ENCODE measurements at places on chromosomes 5 and 9.

- DNase-seq, result no peak
These were observed 5.7 kb upstream of the GAPVD1 start for GRCh38 chr9:125255781-125256391.

- DNase-seq, result no peak
These were observed 18.8 kb upstream of the FCN2 start for GRCh38 chr9:134861595-134862334.

GRCh38 chr5:14467886-14468285 is 113.7 kb upstream of the OTULINL start:
- no peak for DNase-seq

- DNase-seq, result no peak
These were observed 17.3 kb downstream of the SKIC3 start for GRCh38 chr5:95537501-95537900.

DNA sequence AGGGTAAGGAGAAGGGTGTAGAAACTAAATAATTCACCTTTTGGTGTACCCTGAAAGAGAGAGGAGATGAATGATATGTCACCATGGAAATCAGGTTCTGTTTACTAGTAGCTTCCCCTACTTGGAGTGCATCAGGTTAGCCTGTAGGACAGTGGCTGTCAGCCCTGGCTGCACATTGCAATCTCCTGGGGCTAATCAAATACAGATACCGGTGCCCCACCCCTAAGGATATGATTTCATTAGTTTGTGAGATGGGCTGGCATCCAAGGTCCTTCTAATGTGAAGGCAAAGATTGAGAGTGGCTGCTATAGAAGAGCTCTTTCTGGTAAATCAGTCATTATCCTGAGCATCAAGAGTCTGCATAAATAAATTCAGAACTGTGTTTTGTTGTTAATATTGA is 47.2 kb downstream of the INSYN2B start:
- no peak for DNase-seq

DNA sequence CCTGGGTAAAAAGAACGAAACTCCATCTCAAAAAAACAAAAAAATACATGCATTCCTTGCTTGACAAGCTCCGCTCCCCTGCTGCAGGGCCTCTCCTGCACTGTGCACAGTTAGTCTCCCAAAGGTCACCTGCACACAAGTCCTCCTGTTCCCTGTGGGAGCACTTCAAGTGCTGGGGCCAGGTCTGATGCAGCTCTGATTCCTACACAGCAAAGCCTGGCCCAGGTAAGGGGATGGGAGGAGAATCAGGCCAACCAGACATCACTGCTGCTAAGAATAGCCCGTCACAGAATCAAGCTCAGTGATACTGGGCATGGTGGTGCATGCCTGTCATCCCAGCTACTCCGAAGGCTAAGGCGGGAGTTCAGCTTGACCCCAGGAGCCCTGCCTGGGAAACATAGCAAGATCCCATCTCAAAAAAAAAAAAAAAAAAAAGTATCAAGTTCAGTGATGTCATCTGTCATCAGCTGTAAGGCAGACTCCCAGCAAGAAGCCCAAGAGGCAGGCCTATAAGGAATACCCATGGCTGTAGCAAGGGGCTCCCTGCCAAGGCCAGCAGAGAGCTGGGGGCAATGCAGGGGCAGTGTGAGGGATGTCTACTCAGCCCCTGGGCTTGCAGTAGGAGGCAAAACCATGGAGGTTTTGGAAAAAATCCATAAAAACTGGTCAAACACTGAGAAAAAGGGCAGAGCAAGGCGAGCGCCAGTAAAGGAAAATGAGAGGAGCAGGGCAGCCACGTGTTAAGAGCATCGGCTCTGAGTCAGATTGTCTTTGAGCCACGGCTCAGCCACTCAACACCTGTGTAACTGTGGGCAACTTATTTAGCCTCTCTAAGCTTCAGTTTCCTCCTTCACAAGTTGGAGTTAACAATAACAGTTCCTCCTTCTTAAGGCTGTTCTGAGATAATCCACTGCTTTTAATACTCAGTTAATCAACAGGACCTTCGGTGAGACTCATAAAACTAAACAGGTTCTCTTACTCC is 3.2 kb downstream of the TPM2 start:
- DNase-seq, result no peak

- no peak for DNase-seq
These were observed 785.3 kb upstream of the RIOK2 start for GRCh38 chr5:97968346-97968745.

DNA sequence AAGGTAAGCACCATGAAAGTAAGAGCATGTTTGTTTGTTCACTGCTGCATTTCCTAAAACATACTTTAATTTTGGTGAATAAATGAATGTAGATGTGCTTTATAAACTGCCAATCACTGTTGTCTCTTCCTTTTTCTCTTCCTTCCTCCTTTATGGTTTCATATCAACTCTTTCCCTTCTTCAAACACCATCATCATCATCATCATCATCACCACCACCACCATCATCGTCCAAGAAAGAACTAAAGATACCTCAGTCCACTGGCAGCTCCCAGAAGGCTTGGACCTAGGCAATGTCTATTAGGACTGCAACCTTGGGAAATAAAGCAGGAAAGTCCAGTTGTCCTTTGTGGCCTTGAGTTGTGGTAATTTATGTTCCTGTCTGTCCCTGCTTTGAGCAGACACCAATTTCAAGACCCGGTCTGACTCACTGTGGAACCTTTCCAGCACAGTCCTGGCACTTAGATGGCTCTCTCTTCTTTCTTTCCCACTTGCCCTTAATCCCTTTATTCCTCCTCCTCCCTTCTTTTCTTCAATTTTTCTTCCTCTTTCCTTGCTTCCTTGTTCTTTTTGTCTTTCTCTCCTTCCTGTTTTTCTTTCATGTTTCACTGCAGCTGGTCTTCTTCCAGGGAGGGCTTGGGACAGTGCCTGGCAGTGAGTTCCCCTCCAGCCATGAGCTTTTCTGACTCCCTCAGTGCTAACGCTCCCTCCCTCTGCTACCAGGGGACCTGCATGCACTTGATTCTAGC is 99.3 kb downstream of the ANGPTL2 start:
- DNase-seq, result no peak

DNA sequence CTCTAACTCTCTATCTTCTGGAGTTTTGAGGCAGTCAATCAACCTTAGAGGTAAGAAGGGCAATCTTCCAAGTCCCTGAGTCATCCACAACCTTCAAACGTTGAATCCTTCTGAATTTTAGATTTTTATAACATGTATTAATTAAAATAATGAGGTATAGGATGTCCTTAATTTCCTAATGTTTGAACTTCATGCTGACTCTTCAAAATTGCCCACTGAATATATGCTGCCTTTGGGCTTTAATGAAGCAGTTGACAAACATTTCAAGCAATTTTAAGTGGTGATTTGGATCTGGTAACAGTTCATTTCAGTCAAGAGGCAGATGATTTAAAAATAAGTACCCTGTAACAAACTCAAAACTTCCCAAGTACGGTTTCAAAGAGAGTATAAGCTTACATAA is 26.0 kb downstream of the ERP44 start:
- DNase-seq, result no peak

GRCh38 chr5:94745786-94746730 is 127.6 kb downstream of the SLF1 start:
- DNase-seq, result no peak

DNA sequence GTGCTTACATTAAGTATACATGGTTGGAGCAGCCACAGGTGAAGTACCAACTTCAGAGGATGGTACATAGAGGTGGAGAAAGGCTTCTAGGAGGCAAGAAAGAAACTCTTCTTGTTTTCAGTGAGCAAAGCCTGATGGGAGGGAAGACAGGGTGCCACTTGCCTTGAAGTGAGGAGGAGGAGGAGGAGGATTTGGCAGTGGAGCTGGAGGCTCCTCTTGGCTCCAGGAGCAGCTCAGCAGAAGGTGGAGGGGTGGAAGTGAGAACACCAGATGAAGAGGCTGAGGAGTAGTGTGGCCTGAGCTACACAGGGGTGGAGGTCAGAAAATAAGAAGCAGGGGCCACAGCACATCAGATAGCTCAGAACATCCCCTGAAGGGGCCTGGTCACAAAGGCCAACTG is 91.1 kb upstream of the SHISAL2B start:
- DNase-seq, result no peak

- no peak for DNase-seq
These were observed 174.7 kb upstream of the PRDM9 start for GRCh38 chr5:23332650-23333251.

- DNase-seq, result no peak
These were observed 276.7 kb upstream of the TMEM161B start for GRCh38 chr5:88545338-88545737.

- DNase-seq, result no peak
These were observed 29.1 kb upstream of the ANKRD31 start for GRCh38 chr5:75265731-75266130.

GRCh38 chr5:178483620-178484019 is 106.6 kb downstream of the COL23A1 start:
- peak; percentile 42 for DNase-seq

DNA sequence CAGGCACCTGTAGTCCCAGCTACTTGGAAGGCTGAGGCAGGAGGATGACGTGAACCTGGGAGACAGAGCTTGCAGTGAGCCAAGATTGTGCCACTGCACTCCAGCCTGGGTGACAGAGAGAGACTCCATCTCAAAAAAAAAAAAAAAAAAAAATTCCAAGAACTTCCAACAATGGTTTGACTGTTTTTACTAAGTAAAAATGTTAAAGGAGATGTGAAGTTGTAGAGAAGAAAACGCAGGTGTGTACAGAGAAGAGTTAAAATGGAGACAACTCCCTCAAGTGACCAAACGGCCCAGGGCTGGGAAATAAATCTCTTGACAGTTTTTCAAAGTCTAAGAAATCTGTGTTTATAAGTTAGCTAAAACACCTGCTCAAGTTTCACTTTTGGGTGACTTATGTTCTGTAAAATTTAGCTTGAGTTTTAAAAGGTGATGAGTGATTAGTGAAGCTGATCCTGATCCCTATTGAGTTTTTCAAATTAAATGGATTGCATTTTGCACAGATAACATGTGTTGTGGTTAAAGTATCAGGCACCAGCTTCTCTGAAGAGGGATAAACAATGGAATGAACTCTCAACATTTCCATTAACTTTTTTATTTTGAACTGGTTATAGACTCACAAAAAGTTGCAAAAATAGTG is 255.2 kb upstream of the CD180 start:
- no peak for DNase-seq

DNA sequence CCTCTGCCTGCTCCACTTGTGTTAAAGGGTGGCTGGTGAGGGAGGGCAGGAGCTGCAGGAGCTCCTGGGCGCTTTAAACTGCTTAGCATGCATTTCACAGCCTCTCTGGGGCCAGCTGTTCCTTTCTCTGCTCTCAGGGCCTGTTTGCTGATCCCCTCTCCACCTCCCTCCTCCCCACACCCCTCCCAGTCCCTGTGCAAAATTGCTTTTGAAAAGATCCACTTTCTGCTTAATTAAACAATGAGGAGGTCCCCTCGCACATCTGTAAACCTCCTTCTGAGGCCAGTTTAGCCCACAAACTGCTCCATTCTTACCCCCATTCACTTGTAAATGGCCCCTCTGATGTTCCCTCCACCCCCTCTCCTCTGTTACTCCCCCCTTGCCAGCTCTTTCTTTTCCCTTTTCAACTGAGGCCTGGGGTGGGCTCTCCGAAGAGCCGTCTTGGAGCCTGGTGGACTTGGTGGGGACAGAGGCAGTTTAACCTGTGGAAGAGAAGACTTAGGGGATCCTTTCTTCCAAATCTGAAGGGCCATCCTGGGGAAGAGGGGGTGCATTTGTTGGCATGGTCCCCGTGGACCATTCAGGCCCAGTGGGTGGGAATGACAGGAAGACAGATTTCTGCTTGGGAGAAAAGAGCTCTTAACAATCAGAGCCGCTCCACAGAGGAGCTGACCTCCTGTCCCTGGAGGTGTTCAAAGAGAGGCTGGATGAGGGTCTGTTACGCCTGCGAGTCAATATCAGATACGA is 12.0 kb downstream of the URM1 start:
- no peak for DNase-seq

DNA sequence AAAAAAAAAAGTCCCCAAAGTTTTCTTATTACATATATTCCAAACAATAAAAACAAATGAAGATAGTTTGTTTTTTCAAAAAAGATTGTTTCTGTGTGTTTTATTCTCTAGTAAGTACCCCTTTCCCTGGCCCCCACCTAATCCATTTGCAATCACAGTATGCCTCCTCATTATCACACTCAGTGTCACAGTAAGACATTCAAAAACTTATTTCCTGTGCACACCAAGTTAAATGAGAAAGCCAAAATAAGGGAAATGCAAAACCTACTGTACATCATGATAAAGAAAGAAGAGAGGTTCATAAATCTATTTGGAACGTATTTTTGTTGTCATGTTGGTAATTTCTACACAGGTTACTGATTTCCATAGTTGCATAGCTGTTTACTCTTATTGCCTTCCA is 62.3 kb downstream of the ST8SIA4 start:
- DNase-seq, result no peak
